EH (cell line): ENCODE measurements at places on chromosomes 13 and 19.
A peak's percentile ranks its signal among the peaks of the same experiment; 100 is the strongest.

DNA sequence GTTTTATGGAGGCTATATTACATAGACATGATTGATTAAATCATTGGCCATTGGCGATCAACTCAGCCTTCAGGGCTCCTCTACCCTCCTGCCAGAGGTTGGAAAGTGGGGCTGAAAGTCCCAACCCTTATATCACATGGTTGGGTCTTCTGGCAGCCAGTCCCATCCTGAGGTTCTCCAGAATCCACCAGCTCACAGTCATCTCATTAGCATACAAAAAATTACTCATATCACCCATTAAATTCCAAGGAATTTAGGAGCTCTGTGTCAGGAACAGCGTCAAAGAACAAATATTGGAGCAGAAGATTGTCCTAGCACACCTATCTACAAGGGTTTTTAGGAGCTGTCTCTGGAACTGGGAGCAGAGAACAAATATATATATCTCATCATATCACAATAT, 39.4 kb upstream of the FARP1 start:
- peak; percentile 64 for DNase-seq

- DNase-seq, result no peak
Observed at GRCh38 chr19:51470966-51471365, 7.4 kb upstream of the CEACAM18 start.

GRCh38 chr13:86729206-86729605, 930.0 kb upstream of the SLITRK6 start:
- no peak for DNase-seq

DNA sequence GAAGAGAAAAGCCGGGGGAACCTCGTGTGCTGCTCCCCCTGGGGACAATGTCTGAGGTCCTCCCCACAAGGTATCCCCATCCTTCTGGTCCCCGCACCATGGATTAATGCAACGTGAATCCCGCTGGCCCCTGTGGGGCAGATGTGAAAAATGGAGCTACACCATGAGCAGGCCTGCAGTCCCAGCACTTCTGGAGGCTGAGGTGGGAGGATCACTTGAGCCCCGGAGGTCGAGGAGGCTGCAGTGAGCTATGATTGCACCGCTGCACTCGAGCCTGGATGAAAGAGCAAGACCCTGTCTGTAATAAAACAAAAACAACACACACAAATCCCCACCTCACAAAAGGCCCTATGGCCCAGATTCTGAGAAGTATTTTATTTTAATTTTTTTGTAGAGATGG, 1.2 kb upstream of the CFD start:
- DNase-seq, result no peak

GRCh38 chr19:36032251-36033104, at the start of gene CLIP3:
Gene CLIP3, minus strand, starts transcription at chr19:36032873. Its CDS starts 516 bp downstream, at chr19:36032357.
- peak; percentile 83 for DNase-seq

DNA sequence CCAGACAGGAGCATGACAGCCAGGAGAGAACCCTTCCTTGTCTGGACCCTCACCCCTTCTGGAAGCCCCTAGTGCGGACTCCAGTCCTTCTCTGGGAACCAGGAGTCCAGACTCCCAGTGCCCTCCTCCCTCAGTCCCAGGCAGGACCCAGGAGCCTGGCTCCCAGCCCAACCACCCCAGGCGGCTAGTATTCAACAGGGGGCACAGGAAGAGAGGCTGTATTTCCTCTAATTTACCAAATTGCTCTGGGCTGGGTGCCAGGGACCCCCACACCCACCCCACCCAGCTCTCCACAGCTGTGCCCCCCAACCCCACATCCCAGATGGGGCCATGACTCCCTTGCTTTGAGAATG, 3.3 kb downstream of the GRIN2D start:
- no peak for DNase-seq

DNA sequence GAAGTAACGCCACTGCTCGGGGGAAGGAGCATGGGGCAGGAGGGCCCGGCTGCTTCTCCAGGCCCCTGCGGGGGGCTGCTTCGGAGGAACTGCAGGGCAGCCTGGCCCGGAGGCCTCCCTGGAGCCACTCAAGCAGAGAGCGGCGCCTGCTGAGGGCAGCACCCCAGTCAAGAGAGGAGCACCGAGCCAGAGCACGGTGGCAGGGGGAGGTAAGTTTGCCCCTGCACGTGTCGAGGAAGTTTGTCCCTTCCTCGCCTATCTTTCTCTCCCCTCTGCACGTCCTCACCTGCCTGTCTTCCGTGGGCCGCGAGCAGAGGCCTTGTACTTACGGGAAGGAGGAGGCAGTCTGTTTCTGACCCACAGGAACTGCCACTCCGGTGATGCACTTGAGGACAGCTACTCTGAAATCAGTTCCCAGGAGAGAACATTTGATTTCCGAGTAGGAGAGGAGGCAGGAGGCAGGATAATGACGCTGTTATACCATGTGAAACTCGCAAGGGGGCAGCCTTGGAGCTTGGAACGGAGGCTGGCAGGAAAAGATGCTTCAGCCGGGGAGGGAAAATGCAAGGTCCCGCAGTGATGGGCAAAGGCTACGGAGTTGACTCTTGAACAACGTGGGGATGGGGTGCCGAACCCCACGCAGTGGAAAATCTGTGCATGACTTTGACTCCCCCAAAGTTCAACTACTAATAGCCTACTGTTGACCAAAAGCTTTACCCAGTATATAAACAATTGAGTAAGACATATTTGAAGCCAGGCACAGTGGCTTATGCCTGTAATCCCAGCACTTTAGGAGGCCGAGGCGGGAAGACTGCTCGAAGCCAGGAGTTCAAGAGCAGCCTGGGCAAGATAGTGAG, 5.0 kb downstream of the FFAR1 start:
- peak; percentile 71 for DNase-seq

- no peak for DNase-seq
Observed at GRCh38 chr19:29552454-29553280, 26.9 kb downstream of the VSTM2B start.

GRCh38 chr13:51684076-51684475, 99.8 kb downstream of the WDFY2 start:
- peak; percentile 67 for DNase-seq

DNA sequence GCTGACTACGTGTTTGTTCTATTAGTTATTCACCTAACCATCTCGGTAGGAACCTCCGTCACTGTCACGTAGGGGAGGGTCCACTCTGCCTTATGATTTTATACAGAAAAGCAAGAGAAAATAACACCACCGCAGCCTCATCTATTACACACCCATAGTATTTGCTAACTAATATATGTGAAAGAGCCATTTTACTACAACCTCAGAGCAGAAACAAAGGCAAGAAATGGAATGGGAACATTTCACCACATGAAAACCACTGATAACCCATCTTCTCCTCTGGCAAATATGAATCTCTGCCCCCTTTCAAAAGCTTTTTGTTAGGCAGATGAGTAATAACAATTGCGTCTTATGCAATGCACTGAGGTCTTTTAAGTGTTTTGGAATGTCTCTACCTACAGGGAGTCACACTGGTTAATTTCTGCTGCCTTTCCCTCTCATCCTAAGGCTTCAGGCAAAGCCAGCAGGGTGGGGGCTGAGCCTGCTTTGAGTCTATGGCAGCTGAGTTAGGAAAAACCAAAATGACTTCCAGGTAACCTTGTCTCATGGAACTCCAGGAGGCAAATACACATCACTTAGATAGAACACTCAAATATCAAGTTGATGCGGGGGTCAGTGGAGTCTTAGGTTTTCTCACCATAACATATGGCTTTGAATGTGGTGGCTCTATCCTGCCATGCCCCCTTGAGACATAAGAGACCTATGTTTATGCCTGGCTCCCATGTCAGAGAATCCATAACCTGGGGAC, 15.0 kb downstream of the TSHZ3 start:
- DNase-seq, result peak; percentile 58

GRCh38 chr19:1354970-1355567, 28.6 kb upstream of the NDUFS7 start:
- DNase-seq, result no peak

- DNase-seq, result peak; percentile 75
Observed at GRCh38 chr19:13597640-13598039, 91.4 kb upstream of the CACNA1A start.

GRCh38 chr13:113742000-113742441, 17.0 kb upstream of the TMEM255B start:
- peak; percentile 69 for DNase-seq

DNA sequence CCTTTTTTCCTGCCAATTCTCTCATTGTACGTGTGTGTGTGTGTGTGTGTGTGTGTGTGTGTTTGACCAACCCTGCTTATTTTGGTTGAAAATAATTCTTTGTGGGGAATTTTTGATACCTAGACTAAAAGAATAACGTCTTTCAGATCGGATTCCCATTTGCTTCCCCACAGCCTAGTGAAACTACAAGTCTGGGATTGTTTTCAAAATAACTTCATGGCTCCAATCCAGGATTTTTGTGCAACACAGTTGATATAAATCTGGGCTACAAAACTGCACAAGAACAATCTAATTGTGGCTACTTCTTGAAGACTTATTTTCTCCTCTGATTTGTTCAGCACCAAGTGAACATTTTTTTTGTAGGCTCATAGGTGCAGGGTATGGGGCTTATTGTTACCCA, 332.8 kb upstream of the MIR17HG start:
- no peak for DNase-seq

DNA sequence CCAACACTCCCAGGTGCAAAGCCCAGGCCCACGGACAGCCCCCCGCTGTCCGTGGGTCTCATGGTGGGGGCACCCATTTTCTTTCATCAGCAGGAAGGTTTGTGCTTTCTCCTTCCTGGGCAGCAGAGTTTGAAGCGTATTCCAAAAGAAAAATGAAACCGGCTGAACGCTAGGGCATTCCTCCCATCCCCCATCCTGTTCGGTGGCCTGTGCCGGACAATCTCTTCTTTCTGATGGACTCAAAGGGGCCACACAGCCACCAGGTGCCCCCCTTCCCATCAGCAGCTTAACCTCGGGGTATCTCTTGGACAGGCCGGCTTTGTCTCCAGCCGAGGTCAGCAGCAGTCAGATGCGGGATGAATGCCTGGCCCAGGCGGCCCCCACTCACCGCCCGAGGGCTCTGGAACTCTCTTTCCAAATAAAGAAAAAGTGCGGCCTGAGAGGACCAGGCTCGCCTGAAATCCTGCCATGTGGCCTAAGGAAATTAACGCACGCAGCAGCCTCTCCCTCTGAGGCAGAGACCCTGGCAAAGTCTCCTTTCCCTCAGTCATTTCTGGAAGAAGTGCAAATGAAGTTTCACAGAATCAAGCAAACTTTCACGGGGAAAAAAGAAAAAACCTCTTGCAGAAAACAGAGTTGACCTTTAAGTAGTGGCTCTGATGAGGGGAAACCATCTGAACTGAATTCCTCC, 67.8 kb downstream of the RASA3 start:
- peak; percentile 67 for DNase-seq

DNA sequence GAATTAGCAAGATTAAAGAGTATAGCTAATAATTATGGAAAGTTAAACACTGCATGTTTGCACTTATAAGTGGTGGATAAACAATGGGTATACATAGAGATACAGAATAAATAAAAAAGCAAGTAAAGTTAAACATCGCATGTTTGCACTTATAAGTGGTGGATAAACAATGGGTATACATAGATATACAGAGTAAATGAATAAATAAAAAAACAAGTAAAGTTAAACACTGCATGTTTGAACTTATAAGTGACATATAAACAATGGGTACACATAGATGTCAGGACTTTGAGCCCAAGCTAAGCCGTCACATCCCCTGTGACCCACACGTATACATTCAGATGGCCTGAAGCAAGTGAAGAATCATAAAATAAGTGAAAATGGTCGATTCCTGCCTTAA, 1533.3 kb upstream of the SPRY2 start:
- DNase-seq, result no peak

- no peak for DNase-seq
Observed at GRCh38 chr13:21006141-21007005, 55.0 kb downstream of the LATS2 start.

DNA sequence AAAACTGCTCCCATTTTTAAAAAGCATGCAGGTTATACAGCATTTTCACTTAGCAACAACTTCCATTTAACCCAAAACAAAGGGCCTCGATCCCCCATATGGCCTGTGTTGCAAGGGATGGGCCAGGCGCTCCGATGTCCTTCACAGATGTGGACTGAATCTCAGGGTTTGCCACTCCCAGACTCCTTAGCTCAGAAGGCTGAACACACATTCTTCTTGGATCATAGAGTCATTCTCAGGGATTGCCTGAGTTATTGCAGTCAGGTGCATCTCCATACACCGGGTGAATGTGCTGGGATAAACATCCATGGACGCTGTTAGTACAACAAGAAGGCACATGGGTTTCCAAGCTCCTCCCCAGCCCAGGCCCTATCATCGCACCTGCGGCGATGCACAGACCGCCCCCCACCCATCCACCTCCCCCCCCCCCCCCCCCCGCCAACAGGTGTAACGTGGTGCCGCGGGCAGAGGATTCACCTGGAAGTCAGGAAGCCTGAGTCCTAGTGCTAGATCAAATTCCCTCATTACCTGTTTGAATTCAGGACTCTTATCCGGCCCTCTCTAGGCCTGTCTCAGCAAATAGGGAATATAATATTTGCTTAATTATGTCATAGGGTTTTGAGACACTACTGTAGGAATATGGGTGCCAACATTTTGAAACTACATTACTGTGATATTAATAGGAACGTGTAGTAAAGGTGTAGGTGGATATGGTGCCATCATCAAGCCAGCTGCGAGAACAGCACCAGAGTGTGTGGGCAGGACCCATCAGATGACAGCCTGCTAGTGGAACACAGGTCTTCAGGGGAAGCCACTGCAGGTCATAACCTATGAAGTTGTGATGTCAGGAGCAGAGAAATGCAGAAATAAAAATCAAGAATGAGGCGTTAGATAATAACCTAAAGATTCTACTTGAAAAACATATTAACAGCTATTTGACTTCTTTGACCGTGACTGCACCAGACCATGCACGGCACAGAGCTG, 110.9 kb downstream of the SACS start:
- no peak for DNase-seq

GRCh38 chr19:50749490-50749889, 20.8 kb upstream of the GPR32 start:
- no peak for DNase-seq

DNA sequence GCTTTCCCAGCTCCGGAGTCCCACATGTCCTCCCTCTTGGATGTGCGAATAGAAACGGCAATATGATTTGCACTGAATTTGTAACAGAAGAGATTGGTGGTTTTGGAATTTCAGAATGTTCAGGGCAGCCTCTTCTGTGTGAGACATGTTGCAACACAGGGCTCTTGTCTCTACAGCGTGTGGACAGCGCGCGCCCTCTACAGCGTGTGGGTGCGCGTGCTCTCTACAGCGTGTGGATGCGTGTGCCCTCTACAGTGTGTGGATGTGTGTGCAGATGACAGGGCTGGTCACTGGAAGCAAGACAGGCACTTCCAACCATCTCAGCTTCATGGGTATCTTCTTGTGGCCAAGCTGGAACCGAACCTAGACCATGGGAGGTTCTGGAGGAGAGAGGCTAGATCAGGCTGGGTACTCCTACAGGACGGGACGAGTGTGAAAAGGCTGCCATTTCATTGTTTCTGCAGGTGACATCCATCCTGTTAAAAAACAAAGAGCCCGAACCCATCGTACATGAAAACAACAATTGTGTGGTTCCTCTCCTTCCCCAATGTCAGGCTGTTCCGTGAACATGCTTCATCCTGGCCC, 78.4 kb downstream of the TEX29 start:
- no peak for DNase-seq

DNA sequence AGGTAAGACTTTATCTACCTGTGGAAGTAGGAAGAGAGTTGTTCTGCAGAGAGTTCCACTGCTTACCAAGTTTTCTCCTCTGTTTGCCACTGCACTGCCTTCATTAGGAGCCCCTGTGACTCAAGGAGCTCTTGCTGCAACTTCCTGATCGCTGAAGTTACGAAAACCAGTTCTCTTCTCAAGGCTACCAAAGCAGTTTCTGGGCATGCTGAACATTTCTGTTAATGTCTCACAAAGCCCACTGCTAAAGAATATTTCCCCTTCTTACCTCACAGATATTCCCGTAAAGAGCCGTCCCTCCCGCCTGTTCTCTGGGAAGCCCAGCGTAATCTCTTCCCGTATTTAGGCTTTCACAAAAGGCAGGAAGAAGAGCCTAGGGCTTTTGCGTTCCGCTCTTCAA, 82.6 kb upstream of the OXGR1 start:
- DNase-seq, result no peak
